ENCODE measurements at places on chromosomes 16 and 17.

DNA sequence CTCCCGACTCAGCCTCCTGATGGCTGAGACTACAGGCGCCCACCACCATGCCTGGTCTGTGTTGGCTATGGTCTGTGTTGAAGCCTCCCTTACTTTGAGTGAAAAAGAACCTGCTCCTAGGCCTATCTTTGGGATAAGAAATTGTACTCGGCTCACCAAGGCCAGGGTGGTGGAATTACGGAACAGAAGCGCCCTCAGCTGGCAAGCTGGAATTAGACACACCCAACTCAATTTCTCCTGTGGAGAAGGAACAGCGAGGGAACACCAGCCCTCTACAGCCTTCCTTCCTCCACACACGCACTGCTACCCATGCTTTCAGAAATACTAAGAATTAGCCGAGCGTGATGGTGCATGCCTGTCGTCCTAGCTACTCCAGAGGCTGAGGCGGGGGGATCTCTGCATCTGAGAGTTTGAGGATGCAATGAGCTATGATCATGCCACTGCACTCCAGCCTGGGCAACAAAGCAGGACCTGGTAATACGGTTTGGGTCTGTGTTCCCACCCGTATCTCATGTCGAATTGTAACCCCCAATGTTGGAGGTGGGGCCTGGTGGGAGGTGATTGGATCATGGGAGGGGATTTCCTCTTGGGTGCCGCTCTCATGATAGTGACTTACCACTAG is 40.1 kb upstream of the RBBP6 start:
- DNase-seq: peak; percentile 43

- DNase-seq: no peak
Observed at GRCh38 chr16:8063159-8063558, 527.2 kb downstream of the TMEM114 start.

GRCh38 chr16:84614968-84615813 is 2.7 kb downstream of the COTL1 start:
- DNase-seq: no peak

GRCh38 chr16:17301184-17301583 is 169.6 kb downstream of the XYLT1 start:
- no peak for DNase-seq

GRCh38 chr16:74700116-74700437 is 585 bp downstream of the MLKL start:
- peak; percentile 48 for DNase-seq

- no peak for DNase-seq
Observed at GRCh38 chr16:69935278-69935711, 15.8 kb upstream of the CLEC18A start.

DNA sequence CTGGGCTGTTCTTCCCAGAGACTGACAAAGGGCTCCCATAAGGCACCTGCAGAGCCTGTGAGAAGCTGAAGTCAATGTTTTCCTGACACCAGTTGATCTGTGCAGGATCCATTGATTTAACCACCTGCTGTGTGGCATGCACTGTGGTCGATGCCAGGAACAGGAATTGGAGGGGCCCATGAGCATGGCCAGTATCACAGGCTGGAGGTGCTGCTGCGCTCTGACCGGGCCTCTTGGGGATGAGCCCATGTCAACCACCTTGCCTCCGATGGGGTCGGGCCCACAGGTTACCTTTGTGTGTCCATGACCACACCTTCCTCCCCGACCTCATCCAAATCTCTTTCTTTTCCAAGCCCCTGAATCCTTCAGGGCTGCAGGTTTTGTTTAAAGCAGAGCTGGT is 18.2 kb upstream of the STH start:
- no peak for DNase-seq

DNA sequence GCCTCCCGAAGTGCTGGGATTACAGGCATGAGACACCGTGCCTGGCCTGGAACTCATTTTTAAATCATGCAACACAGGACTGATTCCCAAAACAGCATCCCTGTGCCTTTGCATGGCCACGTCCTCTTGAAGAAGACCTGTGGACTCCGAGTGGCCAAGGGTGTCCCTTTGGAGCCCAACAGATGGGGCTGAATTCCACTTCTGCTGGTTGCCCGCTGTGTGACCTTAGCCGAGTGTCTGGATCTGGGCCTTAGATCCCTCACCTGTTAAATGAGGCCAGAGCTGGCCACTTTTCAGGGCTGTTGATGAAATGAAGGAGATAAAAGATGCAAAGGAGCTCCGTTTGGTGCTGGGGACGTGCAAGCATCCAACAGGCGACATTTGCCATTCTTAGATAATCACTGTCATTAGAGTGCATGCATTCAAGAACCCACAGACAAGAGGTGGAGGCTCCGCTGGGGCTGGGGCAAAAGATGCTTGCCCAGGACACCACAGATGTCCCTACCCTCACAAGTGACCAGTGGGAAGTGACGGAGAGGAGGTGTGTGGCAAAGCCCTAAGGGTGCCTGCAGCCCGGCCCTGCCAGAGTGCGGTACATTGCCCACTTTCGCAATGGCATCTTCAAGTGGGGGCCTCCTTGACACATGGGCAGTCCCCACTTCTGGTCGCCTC is 354.1 kb upstream of the TNRC6C start:
- DNase-seq: no peak

DNA sequence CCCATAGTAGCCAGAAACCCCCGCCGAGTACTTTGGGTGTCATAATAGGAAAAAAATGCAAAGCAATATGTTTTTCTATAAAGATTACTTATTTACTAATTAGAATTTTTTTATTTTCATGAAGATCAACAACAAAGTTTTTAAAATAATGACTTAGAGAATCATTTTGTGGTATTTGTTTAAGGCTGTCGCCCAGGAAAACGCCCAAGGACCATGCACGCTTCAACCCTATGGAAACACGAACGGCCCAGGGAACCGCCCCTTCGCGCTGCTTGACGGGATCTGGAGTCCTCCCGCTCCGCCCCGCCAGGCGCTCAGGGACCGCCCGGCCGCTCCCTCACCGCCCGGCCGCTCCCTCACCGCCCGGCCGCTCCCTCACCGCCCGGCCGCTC is 408 bp upstream of the KPNA2 start:
- no peak for DNase-seq

DNA sequence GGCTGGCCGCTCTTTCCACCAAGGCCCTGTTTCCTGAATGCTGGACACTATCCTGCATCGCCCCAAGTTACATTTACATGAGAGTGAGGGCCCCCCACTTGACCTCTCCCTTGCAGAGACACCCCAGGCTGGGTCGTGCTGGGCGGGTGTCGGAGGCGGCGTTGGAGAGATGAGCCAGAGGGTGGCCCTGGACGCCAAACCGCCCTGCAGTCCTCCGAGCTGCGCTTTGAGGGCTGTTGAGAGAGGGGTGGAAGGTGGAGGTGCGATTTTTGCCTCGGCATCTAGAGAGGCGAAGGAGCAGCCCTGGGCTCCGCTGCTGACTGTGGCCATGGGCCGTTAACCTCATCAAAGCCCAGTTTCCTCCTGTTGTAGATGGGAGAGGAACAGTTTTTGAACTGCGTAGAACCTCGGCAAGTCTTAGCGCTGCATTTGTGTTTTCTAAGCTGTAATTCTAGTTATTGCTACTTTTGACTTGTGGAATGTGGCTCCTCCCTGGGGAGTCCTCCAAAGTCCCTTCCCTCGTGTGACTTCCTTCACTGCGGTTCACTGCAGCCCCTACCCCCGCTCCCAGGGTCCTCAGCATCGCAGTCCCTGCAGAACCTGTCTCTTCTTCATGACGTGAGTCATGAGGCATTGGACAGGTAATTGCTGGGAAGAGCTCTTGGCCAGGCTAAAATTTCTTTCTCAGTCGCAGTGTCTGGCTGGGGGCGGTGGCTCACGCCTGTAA is 986 bp upstream of the ELOB start:
- peak; percentile 29 for DNase-seq
